Mesenchymal stem cell (in vitro differentiated cells and primary cell): ENCODE measurements at places on chromosomes 5 and 9.

DNA sequence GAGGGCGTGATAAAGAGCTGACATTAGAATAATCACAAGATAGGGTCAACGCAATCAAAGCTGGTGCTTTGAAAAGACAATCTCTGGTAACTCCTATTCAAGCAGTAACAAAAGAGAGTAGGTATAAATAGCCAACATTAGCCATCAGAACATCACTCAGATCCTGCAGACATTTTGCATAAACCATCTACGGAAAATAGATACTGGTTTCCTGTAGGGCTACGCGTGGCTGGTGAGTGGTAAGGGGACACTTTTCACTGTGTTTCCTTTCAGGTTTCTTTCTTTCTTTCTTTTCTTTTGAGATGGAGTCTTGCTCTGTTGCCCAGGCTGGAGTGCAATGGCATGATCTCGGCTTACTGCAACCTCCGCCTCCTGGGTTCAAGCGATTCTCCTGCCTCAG, 22.3 kb downstream of the TTF1 start:
- H3K4me1 ChIP-seq, result no peaks in the 10 kb centered on the region
- no peaks in the 10 kb centered on the region for H3K27me3 ChIP-seq
- peaks cover 80% of the 10 kb centered on the region for H3K36me3 ChIP-seq

GRCh38 chr5:21680641-21681040, 1172.5 kb downstream of the CDH12 start:
- peak overlapping the region; percentile 63 for H3K27ac ChIP-seq
- peaks cover 4% of the 10 kb centered on the region for H3K27me3 ChIP-seq
- no peak overlapping the region for H3K4me3 ChIP-seq
- no peaks in the 10 kb centered on the region for H3K4me1 ChIP-seq
- DNase-seq, result no peak
- no peaks in the 10 kb centered on the region for H3K36me3 ChIP-seq

DNA sequence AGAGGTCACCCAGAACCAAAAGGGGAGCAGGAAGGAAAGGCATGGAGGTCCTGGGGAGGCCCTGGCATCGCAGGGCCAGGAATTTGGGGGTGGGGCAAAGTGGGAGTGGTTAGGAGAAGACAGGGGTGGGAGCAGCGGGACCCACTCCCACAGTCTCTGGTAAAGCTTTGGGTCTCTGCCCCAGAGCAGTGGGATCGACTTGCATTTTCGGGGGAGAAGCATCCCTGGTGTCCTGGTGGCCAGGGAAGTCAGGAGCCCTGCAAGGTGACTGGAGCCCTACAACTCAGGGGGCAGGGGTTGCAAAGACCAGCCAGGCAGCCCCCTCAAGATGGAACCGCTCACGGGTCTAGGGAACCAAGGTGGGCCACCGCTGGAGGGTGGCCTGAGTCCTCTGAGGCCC, 22.4 kb upstream of the GTF3C5 start:
- H3K4me1 ChIP-seq, result peaks cover 10% of the 10 kb centered on the region
- no peak overlapping the region for H3K4me3 ChIP-seq
- no peaks in the 10 kb centered on the region for H3K36me3 ChIP-seq
- H3K27me3 ChIP-seq, result peaks cover 32% of the 10 kb centered on the region
- no peak for DNase-seq

DNA sequence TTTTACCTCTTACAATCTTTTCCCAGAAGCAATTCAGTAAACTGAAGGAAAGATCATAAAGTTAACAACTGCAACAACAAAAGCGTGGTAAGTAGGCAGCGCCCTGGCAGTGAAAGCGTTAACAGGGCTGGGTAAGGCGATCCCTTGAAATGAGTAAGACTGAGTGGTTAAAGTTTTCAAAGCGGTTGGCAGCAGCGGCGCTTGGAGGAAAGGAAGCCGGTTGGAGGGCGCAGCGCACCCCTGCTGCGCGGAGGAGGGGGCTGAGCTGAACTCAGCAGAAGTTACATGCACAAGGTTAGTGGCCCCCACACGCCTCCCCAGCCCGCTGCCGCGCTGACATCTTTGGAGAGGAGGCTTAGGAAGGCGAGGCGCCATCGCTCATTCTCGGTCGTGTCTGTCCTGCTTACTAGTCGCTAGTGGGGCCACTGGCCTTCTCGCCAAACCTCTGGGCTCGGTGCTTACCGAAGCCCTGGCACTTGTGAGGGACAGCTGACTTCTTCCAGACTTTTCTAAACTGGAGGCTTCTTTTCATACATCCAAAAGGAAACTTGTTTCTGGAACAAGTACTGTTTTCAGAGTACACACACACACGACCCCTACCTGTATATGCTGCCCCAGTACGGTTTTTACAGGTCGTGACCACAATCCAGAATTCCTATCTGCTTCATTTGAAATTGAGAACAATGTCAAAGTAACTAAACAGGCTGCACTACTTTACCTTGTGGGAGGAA, at the start of gene SH3RF2:
SH3RF2 (plus strand) TSS at position 178 of the 731 bp plus-strand sequence. CDS start 1,351 bp downstream, outside the sequence.
- no peaks in the 10 kb centered on the region for H3K27me3 ChIP-seq
- peak within 1 kb of the TSS; percentile 82 for H3K4me3 ChIP-seq
- peak within 1 kb of the TSS; percentile 96 for H3K27ac ChIP-seq
- DNase-seq, result peak; percentile 74
- H3K4me1 ChIP-seq, result peaks cover 9% of the 10 kb centered on the region

- no peaks in the 10 kb centered on the region for H3K27me3 ChIP-seq
- H3K4me3 ChIP-seq, result no peak overlapping the region
- peaks cover 36% of the 10 kb centered on the region for H3K4me1 ChIP-seq
- H3K36me3 ChIP-seq, result no peaks in the 10 kb centered on the region
- H3K27ac ChIP-seq, result no peak overlapping the region
Observed at GRCh38 chr9:89495824-89496560, 1.9 kb downstream of the SEMA4D start.

DNA sequence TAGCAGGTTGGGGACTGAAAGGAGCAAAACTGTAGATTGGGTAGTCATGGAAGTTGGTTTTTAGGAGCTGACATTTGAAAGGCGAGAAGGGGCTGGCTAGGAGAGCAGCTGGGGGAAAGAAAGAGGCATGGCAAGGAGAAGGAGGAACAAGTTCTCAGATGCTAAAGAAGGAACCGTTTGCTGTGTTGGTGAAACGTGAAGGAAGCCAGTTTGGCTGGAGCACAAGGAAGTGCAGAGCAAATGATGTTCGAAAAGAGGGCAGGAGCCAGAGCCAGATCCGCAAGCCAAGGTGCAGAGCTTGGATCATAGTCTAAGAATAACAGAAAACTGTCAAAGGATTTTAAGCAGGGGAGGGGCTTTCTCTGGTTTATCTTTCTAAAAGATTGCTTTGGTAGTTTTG, 276.6 kb downstream of the ASTN2 start:
- H3K27ac ChIP-seq, result no peak overlapping the region
- no peaks in the 10 kb centered on the region for H3K36me3 ChIP-seq
- no peak for DNase-seq
- no peaks in the 10 kb centered on the region for H3K4me1 ChIP-seq
- peaks cover 3% of the 10 kb centered on the region for H3K27me3 ChIP-seq

DNA sequence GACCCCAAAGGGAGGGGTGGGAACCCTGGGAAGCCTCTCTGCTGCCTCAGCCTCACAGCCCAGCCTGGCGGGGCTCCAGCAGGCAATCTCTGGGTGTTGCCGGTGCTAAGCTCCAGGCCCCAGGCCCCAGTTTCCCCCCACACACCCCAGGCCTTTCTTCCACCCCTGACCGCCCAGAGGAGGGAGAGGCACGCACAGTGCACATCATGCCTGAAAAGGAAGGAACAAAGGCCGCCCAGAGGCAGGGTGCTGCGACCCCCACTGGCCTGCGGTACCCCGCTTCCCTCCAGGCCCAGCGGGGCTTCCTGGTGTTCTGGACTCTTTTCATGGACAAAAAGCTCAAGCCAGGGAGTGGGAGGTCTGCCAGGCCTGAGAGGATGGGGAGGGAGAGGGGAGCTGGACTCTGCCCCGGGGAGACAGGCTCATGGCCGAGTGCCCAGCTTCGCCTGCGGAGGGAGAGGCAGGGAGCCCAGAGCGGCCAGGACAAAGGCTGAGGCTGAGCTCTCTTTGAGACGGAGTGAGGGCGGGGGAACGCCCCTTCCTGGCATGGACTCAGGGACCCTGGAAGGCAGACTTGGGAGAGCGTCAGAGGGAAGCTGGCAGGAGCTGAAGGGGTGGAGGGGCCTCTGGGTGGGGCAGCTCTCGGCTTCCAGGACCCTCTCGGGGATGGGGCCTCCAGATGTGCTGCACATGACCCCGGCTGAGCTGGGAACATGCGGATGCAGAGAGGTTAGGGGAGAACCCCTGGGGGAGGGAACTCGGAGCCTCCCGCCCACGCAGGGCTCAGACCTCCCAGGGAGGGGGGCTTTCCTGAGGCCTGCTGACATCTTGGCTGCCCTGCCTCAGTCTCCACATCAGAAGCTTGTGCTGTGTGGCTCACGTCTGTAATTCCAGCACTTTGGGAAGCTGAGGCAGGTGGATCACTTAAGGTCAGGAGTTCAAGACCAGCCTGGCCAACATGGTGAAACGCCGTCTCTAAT, 1.8 kb upstream of the ENTPD2 start:
- H3K27ac ChIP-seq, result no peak overlapping the region
- H3K27me3 ChIP-seq, result peaks cover 50% of the 10 kb centered on the region
- peaks cover 16% of the 10 kb centered on the region for H3K4me1 ChIP-seq
- no peak for DNase-seq
